CD4-positive, alpha-beta T cell treated with Interleukin-12 subunit alpha and Interleukin-12 subunit beta, for 1 hour (primary cell): ENCODE measurements at places on chromosomes 16 and 17.
A peak's percentile ranks its signal among the peaks of the same experiment; 100 is the strongest.

DNA sequence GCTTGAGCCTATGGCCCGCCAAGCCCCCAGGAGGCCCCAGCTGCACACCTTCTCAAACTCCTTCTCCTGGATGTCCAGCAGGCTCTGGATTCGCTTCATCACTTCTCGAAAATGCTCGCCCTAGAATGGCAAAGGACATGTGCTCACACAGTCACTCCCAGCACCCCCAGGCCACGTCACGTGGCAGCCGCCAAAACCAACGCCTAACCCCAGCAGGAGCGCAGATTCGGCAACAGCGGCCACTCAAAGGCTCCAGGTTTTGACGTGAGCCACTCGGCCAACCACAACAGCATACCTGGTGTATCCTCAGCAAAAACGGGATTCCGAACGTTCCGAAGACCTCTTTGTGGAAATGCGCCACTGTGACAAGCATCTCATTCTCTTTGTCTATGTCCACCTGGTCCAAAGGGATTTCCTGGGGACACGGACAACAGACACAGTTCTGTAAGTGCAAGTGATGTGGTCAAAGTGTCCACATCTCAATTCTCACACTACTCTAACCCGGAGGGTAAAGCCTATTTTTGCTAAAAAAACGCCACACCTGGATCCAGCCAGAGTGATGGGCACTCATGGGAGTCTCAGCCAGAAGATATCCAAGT is 12.7 kb downstream of the LITAFD start:
- no peak for DNase-seq

GRCh38 chr16:10870137-10870776 is 6.7 kb upstream of the CIITA start:
- DNase-seq, result no peak

GRCh38 chr17:43832168-43832975 is 574 bp downstream of the MPP3 start:
- DNase-seq, result no peak

DNA sequence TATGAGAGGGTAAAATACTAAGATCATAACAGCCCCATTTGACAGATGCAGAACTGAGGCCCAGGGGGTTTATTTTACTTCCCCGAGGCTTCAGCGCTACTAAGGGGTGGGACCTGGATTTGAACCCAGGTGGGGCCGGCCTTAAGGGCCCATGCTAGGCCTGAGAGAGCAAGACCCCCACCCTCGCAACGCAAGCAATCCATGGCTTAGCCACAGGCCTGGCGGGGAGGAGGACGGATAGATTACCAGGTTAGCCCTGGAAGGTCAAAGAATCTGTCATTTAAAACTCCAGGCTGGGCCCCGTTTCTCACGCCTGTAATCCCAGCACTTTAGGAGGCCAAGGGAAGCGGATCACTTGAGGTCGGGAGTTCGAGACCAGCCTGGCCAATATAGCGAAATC is 1.9 kb upstream of the CDH3 start:
- DNase-seq, result no peak

DNA sequence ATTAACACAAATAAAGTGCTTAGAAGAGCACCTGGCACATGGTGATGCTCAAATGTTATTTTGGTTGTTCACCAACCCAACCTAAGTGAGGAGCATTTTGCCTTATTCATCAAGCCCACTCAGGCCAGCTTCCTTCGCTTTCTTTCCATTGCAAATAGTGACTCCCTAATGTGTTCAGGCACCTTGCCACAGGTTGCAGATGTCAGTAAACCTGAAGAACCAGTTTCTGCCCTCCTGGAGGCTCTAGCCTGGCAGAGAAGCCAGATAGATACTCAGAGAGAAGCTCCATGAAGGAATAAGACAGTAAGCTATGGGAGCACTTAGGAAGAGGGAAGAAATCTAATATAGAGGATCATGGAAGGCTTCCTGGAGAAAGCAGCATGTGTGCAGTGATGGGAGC is 23.9 kb downstream of the GPR139 start:
- no peak for DNase-seq

DNA sequence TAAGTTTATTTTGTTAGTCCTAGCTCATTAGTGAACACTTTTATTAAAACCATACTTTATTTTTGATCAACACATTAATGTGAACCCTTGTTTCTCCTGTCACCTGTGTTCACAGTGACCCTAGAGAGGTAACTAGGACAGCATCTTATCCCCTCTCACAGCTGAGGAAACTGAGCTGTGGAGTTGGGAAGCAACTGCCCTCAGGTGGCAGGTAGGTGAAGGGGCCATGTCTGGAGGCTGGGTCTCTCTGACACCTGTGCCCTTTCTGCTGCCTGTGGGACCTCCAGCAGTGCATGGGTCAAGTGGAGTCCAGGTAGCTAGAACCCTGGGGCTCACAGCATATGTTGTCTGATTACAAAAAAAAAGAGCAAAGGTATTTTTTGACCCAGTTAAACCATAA is 22.9 kb upstream of the SLC12A3 start:
- DNase-seq, result no peak

DNA sequence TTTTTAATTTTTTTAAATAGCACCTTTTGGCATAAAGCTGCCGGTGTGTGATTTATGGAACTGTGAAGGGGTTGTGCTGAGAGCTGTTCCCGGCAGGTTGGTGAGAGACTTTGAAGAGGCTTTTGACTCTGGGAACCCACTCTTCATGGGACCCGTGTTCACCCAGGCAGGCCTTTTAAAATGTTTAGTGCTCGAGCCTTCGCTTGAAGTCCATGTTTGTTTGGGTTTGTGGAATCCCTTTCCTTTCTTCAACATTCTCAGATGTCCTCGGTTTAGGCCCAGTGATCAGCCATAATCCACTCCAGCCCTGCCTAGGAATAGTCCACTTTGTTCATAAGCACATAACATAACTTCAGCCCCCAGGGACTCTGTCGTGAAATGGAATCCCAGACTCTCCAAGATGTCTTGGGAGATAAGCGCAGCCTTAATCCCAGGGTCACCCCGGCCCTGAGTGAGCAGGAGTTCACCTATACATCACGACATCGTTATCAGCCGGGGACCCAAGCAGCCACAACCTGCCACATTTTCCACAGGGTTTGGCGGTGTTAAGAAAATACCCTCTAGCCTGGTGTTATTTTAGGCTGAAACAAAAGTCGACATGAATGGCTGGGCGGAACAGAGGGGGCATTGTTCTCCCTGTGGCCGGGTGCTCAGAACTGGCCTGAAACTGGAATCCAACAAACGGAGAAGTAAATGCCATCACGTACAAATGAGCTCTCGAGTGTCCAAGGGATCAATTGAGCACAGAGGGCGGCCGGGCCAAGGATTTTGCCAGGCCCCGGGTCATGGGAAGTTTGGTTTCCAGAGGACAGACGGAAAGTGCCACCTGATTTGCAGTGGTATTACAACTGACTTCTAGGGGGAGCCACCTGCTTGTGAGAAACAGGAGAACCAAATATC is 145.7 kb upstream of the IRX3 start:
- DNase-seq, result no peak

DNA sequence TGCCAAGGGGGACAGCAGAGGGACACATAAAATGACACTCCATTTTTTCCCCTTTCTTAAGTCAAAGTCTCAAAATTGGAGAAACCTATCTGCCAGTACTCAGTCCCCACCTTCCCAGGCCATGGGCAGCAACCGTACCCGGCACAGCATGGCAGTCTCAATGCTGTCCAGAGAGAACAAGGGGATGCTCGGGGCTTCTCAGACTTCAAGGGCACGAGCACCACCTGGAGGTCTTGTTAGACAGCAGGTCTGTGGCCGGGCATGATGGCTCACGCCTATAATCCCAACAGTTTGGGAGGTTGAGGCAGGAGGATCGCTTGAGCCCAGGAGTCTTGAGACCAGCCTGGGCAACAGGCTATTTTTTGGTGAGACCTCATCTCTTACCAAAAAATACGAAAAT is 3.2 kb downstream of the DNAH17 start:
- peak; percentile 2 for DNase-seq

- DNase-seq, result peak; percentile 33
Measured at GRCh38 chr17:78812855-78813254, 27.8 kb downstream of the USP36 start.

DNA sequence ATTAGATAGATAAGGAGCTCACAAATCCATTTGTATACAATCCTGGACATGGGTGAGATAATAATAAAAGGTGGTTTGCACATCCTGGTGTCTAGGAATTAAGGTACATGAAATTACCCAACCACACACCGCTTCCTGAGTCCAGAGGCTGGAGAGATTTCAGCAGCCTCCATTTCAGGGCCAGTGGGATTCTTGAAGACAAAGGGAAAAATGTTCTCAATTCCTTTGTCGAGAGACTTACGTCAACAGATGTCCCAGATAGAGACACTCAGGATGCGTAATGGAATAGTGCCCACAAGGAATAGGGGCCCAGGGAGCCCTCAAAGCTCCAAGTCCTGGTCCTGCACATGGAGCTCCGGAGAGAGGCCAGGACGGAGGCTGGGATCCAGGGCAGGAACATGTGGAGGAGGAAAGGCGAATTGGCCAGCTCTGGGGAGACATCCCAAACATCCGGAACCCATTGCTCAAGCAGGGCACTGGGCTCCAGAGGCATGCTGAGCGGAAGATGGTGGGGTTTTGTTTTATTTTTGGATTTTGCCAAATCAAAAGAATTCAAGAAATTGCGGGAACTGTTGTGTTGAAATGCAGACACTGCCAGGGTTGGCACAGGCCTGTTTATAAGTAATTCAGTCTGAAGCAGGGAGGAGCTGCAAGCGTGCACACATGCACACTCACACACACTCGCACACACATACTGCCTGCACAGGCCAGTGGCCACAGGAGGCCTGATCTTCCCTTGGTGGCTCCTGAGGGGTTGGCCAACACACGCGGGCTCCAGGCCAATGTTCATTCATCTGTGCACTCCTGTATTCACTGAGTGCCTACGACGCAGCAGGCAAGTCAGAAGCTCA is 97.2 kb downstream of the NOG start:
- DNase-seq, result no peak

- no peak for DNase-seq
Measured at GRCh38 chr17:76149214-76149613, 8.2 kb upstream of the FOXJ1 start.

- no peak for DNase-seq
Measured at GRCh38 chr16:13645601-13646245, 274.2 kb upstream of the ERCC4 start.

GRCh38 chr16:726438-727290 is at the start of the genes CCDC78 and HAGHL:
Gene CCDC78 (minus strand): TSS chr16:726443. CDS start chr16:726367, 76 bp downstream.
Gene HAGHL (plus strand): TSS chr16:727106. CDS start chr16:727510, 404 bp downstream.
- DNase-seq, result peak; percentile 76

DNA sequence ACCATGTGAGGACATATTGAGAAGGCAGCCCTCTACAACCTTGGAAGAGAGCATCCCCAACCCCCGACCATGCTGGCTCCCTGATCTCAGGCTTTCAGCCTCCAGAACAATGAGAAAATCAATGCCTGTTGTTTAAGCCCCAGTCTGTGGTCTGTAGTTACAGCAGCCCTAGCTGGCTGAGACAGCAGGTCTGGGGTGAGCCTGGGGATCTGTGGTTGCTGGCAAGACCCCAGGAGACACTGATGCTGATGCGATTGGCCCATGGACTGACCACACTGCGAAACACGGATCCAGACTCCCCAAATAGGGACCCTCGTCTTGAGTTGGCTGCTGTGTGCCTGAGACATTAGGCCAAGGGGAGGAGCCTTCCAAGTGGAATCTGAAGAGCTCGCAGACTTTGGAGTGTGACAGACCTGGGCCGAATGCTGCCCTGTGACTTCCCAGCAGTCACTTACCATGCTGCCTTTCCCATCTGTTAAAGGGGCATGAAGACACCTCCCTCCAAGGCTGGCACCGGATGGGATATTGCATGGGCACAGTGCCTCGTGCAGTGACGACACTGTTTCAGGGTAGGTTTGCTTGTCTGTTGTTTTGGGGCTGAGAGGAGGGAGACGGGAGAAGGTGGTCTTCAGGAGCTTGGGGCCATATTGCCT is 147.8 kb upstream of the RPL38 start:
- DNase-seq, result no peak

- no peak for DNase-seq
Measured at GRCh38 chr16:68362262-68362913, 51.6 kb downstream of the PRMT7 start.

DNA sequence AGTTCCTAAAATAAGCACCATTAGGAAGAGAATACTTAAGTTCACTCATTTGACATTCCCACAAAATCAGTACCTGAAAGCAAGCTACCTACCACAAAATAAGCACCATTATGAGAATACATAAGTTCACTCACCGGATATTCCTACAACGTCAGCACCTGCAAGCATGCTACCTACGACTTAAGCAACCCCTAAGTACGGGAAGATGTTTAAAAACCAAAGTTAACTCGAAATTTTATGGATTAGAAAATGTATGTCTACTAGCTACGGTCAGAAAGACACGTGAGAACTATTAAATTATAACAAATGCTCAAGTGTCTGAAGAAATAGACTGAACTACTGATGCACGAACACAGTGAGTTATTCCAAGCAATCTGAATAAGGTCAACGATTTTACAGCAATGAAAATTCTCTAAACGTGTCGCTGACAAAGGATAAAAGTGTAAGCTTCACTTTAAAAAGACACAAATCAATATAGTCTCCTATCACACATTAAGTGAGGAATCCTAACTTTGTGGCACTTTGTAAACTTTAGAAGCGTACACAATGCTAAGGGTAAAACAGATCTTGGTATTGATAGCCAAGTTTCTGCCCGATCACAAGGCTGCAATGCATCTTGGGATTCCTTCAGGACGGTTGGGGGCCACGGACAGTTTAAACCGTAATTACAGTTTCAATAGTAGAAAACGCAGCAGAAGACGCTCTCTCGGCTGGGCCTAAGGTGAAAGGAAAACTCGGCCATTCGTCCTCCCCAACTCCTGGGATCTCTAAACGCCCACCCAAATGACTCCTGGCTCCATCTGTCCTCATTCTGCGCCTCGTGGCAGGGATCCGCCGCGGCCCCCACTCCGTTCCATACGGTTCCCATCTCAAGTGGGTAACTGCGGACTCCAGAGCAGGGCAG is 1.3 kb downstream of the GSPT1 start:
- peak; percentile 45 for DNase-seq

DNA sequence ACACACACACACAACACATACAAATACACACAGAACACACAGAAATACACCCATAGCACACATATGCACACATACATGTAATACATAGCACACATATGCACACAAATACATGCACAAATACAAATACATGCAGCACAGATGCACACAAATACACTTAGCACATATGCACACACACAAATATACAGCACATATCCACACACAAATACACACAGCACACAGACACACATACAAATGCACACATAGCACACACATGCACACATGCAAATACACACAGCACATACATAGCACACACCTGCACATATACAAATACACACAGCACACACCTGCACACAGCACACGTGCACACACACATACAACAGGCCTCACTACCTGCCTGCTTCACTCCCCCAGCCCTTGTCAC is 49.6 kb downstream of the SDK2 start:
- no peak for DNase-seq

DNA sequence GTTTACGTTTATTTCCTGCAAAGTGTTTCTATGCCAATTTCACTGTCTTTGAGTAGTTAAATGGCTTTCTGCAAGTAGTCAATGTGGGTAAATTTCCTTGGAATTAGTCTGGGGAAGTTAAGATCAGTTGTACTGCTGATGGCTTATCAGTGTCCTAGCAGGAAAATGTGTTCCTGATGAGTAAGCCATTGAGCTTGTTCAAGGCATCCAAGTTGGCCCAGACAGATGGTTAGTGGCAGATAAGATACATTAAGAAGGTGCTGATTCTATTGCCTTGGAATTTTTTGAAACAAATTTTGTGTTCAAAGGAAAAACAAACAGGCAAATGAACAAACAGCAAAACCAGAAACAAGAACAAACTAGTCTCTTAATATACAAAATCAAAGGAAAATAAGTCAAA is 258.4 kb downstream of the MAP2K6 start:
- no peak for DNase-seq
